ENCODE measurements at places on chromosomes 3 and 15.
A peak's percentile ranks its signal among the peaks of the same experiment; 100 is the strongest.

- no peak for DNase-seq
Observed at GRCh38 chr3:160754371-160754854, 1.6 kb upstream of the PPM1L start.

GRCh38 chr3:150331978-150332568, 76.0 kb upstream of the TSC22D2 start:
- DNase-seq = no peak

DNA sequence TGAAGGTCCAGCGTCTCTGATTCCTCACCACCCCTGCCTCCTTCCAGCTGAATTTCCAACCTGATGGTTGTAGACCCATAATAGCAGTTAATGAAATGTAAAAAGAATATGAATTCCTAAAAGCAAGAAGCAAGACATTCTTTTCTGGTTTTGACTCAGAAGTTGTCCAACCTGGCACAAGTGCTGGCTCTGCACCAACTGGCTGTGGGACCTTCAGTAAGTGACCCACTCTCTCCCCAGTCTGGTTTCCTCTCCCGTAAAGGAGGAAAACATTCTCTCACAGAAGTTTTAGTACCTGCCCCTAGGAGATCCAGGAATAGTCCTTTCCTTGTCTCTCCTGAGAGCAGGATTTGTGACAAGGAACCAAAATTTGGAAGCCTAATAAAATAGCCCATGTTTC, 236.9 kb upstream of the TRIM42 start:
- peak; percentile 86 for DNase-seq

- no peak for DNase-seq
Observed at GRCh38 chr3:49461443-49462171, 8.5 kb upstream of the DAG1 start.

DNA sequence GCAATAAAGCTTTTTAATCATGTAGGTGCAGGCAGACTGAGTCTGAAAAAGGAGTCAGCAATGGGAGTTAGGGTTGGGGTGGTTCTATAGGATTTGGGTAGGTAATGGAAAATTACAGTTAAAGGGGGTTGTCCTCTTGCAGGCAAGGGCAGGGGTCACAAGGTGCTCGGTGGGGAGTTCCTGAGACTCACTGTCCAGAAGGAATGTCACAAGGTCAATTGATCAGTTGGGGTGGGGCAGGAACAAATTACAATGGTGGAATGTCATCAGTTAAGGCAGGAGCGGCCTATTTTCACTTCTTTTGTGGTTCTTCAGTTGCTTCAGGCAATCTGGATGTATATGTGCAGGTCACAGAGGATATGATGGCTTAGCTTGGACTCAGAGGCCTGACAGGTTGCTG, 13.9 kb downstream of the CCR5AS start:
- DNase-seq = no peak

DNA sequence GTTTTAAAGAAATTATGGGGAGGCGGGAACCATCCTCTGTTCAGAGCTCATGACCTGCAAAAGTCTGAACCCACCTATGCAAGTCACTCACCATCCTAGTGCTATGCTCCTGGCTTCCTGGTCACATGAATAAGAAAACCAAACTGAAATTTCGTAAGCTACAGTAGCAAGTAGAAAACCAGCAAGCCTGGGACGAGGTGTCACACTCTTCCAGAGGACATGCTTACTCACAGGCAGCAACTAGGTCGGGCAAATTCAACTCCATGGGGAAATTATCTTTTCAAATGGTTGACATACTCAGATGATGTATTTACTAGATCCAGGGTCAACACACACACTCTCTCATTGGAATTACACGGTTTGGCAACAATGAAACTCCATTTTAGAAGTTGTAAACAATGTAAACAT, 31.3 kb downstream of the LDHAL6B start:
- no peak for DNase-seq

- peak; percentile 87 for DNase-seq
Observed at GRCh38 chr15:75732809-75733451, 20.3 kb upstream of the CSPG4 start.

DNA sequence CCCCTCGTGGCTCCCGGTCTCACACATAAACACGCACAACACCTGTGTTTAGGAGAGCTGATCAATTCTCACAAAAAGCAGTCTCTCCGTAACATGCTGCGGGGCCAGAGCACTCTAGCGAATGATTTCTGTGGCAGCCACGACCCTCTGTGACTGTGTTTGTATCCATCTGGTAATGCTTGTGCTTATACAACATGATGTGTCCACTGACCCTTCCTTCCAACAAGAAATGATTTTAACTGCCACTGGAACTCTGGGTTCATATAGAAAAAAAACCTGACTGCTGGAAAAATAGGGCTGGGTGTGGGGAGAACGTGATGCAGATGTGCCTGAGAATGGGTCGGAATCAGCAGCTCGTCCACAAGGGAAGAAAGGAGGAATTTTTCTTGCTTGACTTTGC, 410.2 kb downstream of the GAP43 start:
- no peak for DNase-seq

GRCh38 chr3:39101022-39101689, 6.3 kb downstream of the GORASP1 start:
- DNase-seq = no peak

DNA sequence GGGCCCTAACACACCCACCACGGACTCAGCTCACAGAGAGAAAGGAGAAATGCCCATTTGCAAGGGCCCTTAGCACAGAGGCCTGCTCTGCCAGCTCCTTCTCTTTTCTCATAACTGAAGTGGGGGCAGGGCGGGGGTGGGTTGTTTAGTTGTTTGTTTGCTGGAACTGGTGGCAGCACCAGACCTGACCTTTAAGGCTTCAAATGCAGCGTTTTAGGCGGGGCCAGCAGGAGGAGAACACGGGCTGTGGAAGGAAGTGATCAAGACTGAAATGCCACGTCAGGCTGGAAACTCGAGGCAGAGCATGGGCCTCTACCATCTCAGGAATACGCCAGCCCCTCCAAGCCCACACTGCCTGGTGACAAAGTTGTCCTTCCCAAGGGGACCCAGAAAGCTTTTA, 9.3 kb downstream of the CACNA2D2 start:
- no peak for DNase-seq

DNA sequence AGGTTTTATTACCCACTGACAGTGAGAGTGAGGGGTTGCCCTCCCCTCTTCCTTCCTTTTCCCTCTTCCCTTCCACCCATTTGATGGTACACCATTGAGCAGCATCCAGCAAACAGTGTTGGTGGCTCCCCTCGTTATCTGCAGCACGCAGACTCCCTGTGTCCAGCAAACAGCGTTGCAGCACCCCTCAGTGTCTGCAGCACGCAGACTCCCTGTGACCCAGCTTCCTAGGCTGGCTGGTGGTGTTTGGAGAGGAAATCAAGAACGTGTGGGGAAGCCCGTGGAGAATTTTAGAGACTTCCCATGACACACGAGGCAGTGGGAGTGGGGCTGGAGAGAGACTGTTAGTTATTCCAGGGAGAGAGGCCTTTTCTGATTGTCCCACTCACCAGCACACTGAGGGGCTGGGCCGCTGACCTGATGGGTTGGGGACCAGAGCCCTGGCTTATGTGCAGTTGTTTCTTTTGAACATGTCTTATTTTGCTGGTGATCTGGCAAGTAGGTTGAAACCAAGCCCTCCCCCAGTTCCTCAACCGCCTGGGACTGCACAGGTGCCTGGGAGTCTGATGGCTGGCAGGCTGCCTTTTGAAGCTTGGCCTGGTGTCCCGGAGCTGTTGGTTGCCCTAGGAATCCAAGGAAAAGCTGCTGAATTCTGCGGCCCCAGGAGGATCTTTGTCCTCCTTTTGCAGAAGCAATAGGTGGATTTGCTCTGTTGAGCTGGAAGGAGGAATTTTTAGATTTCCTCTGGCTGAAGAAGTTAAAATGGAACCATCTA, 19.0 kb downstream of the APBA2 start:
- DNase-seq = no peak

DNA sequence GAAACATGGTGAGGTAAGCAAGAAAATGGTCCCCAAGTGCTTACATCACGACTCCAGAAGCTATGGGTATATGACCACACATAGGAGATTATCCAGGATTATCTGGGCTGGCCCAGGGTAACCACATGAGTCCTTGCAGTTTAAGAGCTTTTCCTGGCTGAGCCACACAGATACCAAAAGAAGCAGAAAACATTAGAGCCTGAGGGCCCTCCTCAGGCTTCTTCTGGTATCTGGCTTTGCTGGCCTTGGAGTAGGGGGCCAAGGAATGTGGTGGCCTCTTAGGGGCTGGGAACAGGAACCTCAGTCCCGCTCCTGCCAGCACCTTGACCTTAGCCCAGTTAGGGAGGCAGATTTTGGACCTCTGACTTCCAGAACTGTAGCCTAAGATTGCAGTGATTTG, 259.1 kb downstream of the KCNMB2 start:
- DNase-seq = no peak

- DNase-seq = no peak
Observed at GRCh38 chr3:50126287-50127211, 28.6 kb upstream of the SEMA3F start.

GRCh38 chr3:86989611-86990010, 1.3 kb downstream of the VGLL3 start:
- no peak for DNase-seq

DNA sequence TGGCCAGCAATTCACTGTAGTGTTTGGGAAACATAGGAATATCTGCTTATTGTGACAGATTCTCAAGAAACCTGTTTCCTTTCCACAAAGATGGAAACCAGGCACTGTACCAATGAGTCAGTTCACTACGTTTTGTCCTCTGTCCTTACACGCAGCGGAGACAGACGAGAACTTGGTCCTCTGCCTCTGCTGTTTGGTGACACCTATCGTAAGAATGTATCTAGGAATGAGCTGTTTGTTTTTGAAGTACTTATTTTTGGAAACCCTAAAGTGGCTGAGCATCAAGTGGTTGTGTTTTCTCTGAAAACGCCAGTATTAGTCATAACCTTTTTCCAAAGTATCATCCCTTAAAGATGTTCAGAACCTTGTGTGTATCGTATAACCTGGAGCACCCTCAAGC, 93.0 kb downstream of the PGPEP1L start:
- DNase-seq = no peak

DNA sequence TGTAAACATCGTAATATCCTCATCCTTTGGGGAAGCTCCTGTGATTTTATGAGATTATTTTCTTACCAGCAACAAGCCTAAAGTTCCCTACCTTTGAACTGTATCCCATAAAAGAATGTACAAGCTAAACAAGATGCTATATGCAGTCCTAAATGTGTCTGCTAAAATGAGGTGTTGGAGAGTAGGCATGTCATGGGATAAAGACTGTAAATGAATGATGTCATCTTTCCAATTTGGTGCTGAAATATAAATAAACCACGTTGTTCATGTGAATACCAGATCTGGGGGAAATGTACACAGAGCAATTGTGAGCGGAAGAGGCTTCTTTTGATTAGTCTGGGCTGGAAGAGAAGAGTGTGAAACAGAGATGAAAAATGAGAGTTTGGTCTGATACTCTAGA, 214.9 kb upstream of the WNT5A start:
- DNase-seq = no peak

DNA sequence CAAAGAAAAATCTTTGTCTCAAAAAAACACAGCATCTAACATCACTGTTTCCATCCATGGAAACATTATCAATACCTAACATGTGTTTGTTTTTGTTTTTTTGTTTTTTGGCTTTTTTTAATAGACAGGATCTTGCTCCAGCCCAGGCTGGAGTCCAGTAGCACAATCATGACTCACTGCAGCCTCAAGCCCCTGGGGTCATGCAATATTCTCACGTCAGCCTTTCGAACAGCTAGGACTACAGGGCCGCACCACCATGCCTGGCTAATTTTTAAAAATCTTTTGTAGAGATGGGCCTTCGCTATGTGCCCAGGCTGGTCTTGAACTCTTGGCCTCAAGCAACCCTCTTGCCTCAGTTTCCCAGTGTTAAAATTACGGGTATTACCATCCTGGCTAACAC, 52.8 kb downstream of the RAF1 start:
- no peak for DNase-seq

- no peak for DNase-seq
Observed at GRCh38 chr3:192372616-192373015, 354.7 kb downstream of the FGF12 start.

GRCh38 chr3:108223928-108224327, 1.7 kb upstream of the IFT57 start:
- no peak for DNase-seq

DNA sequence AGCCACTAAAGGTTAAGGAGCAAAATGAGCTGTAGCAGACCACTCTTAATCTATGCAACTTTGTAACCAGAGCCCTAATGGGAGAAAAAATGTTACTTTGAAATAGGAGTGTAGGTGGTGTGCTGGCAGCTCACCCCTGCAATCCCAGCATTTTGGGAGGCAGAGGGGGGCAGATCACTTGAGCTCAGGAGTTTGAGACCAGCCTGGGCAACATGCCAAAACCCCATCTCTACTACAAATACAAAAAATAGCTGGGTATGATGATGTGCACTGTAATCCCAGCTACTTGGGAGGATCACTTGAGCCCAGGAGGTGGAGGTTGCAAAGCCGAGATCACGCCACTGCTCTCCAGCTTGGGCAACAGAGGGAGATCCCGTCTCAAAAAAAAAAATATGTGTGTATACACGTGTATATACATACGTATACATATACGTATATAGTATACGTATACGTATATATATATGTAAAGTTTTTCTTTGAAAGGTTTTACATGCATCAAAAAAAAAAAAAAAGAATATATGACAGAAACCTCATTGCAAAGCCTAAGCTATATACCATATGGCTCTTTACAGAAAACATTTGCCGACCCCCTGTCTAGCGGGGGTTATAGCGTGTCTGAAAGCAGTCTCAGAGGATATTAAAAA, 15.7 kb downstream of the CAPN7 start:
- no peak for DNase-seq

DNA sequence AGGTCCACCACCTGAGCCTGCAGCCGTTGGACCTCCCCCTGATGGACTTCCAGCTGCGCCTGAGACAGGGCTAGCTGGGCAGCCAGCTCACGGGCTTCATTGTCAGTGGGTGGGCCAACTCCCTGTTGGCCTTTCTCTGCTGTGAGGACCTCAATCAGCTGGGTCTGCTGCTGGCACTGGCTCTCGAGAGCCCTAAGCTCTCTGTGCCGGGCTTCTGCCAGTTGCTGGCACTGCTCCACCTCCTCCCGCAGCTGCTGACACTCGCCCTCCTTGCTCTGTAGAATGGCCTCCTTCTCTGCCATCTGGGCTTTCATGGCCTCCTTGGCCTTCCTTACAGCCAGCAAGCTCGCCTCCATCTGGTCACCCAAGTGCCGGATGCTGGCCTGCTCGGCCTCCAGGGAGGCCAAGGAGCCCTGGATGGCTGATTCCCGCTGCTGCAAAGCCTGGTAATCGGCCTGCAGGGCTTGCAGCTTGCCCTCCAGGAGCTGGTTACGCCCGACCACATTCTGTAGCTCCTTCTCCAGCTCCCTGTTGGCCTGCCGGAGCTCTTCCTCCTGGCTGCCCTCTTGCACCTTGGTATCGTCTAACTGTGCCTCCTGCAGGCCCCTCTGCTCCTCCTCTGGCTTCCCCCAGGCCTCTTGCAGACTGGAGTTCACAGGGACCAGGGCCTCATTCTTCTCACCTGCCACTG, 23.8 kb downstream of the CXCR6 start:
- no peak for DNase-seq

GRCh38 chr3:22732641-22733040, 470.5 kb upstream of the UBE2E2 start:
- no peak for DNase-seq

All from aorta (tissue), 5 donors.